H54 (cell line): ENCODE measurements at places on chromosomes 11 and 22.

DNA sequence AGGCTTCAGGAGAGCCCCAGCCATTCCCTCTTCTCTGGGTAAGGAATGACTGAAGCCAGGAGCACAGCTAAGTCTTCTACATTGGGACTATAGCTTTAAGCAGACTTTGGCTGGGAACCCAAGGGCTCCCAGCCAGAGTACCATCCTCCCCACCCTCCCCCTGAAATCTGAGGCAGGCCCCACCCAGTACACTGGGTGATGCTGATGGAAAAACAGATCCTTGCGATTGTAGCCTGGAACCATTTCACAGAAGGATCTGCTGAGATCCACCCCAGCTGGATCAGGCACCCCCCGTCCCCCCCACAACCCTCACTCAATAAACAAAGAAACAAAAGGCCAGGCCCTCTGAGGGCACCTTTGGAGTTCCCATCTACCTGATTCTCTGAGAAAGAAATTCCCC lies 39.8 kb downstream of the IL18BP start:
- no peak for DNase-seq

DNA sequence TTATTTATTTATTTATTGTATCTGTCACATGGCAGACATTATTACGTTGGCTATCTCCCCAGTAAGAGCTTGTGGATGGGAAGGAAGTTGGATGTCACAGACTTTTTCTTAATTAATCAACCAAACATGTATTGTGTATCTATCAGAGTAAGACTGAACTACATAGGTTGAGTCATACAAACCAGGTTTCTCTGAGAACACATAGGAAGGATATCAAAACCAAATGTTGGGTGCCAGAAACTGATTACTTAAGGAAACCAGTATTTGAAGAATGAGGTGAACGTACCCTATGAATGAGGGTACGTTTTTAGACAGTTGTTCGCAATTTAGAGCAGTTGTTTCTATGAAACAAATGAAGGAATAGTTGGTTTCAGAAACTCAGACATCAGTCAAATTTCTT lies 136.4 kb downstream of the SLC17A6 start:
- DNase-seq, result no peak

- no peak for DNase-seq
Observed at GRCh38 chr11:13318498-13319295, 41.1 kb downstream of the BMAL1 start.

DNA sequence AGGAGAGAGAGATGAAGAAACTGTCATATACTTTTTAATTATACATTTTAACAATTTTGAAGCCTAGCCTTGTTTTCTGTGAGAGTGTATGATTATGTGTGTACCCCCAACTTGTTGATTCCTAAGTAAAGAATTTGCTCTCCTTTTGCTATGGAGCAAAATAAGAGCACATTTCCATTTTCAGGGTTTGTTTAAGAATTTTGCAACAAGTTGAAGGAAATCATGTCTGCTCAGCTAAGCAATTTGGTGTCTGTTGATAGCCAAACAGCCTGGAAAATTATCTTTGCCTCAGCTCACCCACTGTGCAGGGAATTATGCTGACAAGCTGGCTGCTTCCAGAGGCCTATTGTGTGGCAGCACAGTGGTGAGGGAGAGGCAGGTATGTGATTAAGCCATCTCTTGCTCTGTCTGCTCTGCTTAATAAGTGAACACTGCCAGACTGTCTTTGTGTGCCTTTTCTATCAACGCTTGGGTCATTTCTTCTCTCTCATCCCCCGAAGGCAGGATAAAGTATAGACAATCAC lies 135.1 kb upstream of the TTC12 start:
- DNase-seq, result no peak

GRCh38 chr11:131580476-131580875 lies 210.1 kb downstream of the NTM start:
- no peak for DNase-seq

- no peak for DNase-seq
Observed at GRCh38 chr11:72309074-72309598, 65.2 kb upstream of the PHOX2A start.

- no peak for DNase-seq
Observed at GRCh38 chr11:115168229-115168671, 336.0 kb downstream of the CADM1 start.

GRCh38 chr11:65852508-65853245 lies 5.3 kb downstream of the CFL1 start:
- no peak for DNase-seq

DNA sequence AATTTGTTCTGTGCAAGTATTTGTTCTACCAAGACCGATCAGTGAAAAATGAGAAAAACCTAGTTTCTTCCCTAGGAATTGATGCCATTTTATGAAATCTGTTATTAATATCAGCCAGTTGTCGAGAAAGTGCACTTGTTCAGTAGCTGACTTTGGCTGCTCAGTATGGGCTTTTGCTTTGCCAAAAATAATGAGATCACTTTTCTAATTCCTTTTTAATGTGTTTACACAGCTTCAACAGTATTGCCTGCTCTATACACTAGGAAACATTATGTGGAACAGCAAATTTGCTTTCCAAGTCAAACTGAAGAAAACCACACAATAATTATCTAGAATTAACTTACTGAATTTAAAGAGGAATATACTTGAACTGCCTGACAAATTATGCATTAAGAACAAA lies 34.4 kb downstream of the SCUBE2 start:
- DNase-seq, result no peak

DNA sequence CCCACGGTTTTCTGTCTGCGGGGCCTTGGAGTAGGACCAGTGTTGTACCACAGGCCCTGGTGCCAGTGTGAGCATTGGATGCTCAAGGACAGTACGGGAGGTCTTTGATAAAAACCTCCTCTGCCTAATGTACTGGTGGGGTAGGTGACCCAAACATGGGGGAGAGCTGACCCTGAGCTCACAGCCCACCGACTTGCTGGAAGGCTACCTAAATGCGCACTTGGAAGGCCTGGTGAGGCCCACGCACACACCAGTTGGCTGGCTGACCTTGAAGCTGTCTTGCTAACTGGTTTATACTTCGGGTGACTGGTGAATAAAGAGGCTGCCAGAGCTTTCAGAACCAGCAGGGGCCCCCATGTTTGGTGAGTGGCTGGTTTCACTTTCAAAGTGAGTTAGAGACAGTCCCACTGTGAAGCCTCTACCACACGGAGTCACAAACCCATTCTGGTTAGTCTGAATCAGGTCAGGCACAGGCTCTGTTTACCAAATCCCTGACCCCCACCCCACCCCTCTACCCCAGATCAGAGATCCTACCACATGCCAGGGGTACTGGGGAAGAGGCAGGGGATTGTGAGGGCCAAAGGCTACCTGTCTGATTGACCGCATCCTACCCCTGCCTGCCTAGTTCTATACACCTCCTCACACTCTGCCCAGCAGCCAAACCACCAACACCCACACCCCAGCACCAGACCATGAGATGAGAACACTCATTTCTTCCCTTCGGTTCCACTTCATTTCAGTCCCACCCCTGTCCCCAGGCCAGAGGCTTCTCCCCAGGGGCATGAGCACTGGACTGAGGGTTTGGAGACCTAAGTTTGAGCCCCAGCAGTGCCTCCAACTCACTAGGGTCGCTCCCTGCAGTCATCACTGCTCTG lies 12.7 kb upstream of the IL2RB start:
- DNase-seq, result no peak

DNA sequence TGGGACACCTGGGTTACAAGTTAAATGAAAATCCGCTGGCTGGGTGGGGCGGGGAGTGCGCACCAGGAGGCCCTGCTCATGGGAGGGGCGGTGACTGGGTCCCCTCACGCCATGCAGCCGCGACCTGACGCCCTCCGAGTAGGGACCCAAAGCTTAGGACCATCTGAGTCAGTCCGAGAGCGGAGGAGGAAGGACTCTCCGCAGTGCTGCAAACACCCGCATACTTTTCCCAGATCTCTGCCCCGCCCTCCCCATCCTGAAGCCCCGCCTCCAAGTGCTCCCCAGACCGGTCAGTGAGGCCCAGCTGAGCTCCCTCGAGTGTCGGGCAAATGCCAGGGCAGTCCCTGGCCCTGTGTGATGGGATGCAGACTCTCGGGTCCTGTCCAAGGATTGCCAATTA lies 6.6 kb upstream of the FLI1 start:
- DNase-seq, result no peak

DNA sequence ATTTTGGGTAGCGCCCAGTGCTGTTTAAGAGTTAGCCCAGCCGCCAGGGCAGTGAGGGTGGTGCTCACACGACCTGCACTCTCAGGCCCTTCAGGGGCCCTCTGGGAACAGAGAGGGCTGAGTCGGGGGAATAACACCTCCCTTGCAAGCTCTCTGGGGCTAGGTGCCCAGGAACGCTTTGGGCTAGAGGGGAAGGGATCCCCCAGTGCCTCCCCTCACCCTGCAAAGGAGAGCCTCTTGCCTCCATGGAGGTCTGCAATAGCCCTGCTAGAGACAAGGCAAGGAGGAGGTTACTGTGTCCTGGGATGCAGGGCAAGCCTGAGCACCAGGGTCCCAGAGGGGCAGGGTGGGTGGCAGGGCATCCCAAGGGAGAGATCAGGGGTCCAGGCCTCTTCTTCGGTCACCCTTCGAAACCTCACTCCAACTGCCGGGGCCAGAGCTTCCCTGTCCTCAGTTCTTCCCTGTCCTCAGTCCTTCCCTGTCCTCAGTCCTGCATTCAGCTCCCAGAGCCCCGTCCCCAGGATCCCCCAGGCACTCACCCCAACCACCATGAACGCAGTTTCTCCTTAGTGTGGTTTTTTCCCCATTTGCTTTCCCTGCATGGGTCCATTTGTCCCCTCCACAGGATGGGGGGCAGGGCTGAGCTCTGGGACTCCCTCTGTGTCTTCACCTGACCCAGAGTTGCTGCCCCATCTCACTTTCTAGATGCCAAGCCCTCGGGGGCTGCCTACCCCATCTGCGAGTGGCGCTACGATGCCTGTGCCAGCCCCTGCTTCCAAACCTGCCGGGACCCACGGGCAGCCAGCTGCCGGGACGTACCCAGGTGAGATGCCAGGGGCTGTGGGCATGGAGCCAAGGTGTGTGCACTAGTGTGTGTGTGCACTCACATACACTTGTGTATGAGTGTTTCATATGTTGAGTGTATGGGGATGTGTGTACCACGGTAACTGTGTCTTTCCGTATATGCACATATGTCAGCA lies 60.8 kb downstream of the OTOG start:
- no peak for DNase-seq

GRCh38 chr11:2263071-2263565 lies 7.3 kb downstream of the ASCL2 start:
- no peak for DNase-seq

GRCh38 chr22:26401726-26402125 lies 27.3 kb upstream of the ASPHD2 start:
- DNase-seq, result no peak

- no peak for DNase-seq
Observed at GRCh38 chr11:86418917-86419316, 44.2 kb downstream of the CCDC81 start.

DNA sequence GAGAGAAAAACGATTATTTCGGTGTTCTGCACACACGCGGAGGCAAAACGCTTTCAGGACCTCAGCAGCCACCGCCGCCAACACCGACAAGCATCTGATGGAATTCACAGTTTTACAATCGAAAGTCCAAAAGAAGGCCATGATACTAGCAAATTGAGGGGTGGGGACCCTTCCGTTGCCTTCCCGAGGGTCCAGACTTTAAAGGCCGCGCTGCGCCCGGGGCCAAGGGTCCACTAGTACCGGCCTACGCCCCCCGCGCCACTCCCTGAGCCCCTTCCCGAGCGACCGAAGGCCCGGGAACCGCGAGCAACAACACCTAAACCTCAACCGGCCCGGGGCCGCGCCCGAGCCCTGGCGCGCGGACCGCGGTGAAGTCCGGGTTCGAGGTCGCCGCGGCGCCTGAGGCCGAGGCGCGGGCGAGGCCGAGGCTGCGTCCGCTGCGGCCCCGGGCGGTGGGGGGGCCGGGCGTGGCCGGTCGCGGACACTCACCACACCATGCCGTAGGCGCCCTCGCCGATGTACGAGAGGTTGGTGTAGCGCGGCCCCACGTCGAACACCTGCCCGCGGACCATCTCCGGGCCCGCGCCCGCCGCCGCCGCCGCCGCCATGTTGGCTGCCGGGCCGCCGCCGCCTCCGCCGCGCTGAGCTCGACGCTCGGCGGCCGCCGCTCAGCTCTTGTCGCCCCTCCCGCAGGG lies 465 bp downstream of the MAPK1 start:
- DNase-seq, result peak; percentile 12

DNA sequence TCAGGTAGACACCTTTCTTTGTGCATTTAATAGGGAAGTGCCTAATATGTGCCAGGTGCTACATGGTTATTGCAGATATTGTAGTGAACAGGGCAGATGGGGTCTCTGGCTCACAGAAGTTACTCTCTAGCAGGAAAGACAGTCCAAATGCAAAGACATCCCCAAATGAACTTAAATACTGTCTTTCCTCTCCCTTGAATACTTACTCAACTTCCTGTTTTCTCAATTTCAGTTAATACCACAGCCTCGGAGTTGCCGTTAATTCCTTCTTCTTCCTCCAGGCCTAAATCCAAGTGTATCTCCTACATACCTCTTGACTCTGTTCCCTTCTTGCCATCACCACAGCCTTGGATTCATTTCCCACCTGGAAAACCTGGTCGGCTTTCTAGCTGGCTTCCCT lies 134.3 kb upstream of the SESN3 start:
- DNase-seq, result no peak

DNA sequence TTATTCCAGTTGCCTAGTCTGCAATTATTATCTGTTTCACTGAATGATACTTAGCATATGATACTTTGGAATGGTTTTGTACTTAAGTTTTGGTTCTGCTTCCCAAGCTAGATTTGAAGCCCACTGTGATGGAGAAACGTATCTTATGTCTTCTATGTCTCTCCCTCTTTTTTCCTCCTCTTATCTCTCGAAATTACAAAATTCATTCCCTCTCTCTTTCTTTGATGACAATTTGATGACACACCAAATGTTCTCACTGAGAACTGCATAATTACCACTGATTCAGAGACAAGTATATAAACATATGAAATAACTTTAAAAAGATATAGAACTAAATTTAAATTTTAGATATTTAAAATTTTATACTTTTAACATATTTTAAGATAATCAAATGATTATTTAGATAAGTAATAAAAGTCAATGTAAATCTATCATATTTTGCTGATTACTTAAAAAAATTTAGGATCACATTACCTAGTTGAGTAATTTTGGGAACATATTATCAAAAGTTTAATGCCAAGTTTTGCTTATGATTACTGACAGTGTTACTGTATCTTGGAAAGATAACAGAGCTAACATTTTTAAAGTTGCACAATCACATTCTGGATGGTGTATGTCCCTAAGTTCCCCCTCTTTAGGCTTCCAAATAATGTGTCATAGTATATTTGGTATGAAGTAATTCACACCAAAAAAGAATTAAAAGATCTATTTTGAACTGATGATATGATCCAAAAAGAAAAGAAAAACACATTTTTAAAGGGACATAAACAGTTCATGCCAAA lies 255.3 kb downstream of the SBF2 start:
- DNase-seq, result no peak

GRCh38 chr22:26957897-26958296 lies 300.5 kb downstream of the MIAT start:
- DNase-seq, result no peak

GRCh38 chr11:124867700-124868099 lies 2.5 kb downstream of the ROBO3 start:
- no peak for DNase-seq
